ENCODE measurements at places on chromosomes 1 and 21.

- peak; percentile 73 for DNase-seq
Observed at GRCh38 chr1:41325801-41326200, 35.4 kb upstream of the FOXO6 start.

DNA sequence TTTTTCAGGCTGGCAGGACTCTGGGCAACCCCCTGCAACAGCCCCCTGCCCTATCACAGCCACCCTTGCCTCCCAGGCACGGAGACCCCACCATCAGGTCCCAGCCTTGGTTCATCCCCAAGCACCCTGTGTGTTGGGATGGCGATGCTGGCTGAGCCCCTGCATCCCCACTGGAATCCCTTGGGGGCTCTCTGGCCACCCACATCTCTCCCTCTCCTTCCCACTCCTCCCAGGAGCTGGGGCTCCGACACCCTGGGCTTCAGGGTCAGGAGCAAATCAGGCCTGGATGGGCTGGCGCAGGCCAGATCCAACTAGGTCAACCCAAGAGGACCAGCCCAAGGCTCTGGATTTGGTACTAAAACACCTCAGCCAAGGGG is 25.9 kb downstream of the COL6A1 start:
- DNase-seq: no peak

- DNase-seq: no peak
Observed at GRCh38 chr21:33470701-33471100, 9.1 kb downstream of the TMEM50B start.

DNA sequence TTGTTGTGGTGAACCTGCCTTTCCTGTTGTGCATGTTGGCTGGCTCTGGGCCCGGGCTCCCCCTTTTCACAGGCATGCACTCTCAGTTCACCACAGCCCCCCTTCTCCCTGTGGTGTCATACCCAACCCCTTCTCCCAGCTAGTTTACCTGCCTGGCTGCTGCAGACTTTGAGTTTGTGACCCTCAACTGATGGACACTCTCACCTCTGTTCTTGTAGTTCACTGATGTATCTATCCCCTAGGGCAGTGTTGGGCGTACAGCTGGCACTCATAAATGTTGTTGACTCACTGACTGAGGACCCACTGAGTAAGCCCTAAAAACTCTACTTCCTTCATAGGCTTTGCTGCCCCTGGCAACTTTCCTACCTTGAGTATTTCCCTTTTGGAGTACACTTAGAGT is 54.9 kb downstream of the WDR64 start:
- peak; percentile 77 for DNase-seq

DNA sequence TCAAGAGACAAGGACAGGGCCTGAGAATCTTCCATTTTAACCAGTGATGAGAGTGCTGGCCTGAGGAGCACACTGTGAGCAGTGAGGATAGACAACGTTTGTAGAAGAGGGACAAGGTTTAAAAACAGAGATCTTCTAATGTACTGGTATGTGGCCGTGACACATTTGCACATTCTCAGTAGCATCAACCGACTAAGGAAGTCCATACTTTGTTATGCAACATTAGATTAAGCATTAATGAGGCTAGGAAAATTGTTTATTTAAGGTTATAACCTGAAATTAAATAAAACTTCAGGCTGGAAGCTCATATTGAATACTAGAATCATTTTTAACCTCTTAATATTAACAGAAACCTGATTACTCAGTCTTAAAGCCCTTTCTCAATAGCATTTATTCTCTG is 99.0 kb downstream of the SLC45A1 start:
- no peak for DNase-seq

DNA sequence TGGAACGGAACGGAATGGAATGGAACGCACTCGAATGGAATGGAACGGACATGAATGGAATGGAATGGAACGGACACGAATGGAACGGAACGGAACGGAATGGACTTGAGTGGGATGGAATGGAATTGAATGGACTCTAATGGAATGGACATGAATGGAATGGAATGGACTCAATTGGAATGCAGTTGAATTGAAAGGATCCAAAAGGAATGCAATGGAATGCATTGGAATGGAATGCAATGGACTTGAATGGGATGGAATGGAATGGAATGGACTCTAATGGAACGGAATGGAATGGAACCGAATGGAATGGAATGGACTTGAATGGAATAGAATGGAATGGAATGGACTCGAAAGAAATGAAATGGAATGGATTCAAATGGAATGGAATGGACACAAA is 102.4 kb upstream of the OR4F16 start:
- DNase-seq: no peak

- no peak for DNase-seq
Observed at GRCh38 chr21:43608664-43609063, 50.6 kb downstream of the HSF2BP start.

- DNase-seq: peak; percentile 54
Observed at GRCh38 chr21:28832013-28832714, 160.5 kb downstream of the LTN1 start.

- DNase-seq: peak; percentile 70
Observed at GRCh38 chr21:41167348-41168342, at the start of gene BACE2. BACE2 (plus strand) TSS chr21:41168160; CDS start chr21:41168264, 104 bp downstream.

DNA sequence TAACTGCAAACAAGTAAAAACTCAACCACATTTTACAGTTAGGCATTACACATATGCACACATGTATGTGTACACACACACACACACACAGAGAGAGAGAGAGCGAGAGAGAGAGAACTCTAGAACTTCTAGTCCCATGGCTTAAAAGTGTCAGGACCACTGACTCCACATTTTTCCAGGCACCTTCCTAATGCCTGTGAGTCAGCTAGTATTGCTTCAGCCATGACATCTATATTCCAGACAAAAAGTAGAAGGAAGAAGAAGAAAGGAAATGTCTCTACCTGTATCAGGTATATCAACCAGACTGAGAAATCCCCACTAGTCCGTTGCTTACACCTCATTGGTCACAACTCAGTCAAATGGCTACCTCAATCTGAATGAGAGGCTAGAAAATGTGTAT is 31.9 kb upstream of the TACSTD2 start:
- no peak for DNase-seq

DNA sequence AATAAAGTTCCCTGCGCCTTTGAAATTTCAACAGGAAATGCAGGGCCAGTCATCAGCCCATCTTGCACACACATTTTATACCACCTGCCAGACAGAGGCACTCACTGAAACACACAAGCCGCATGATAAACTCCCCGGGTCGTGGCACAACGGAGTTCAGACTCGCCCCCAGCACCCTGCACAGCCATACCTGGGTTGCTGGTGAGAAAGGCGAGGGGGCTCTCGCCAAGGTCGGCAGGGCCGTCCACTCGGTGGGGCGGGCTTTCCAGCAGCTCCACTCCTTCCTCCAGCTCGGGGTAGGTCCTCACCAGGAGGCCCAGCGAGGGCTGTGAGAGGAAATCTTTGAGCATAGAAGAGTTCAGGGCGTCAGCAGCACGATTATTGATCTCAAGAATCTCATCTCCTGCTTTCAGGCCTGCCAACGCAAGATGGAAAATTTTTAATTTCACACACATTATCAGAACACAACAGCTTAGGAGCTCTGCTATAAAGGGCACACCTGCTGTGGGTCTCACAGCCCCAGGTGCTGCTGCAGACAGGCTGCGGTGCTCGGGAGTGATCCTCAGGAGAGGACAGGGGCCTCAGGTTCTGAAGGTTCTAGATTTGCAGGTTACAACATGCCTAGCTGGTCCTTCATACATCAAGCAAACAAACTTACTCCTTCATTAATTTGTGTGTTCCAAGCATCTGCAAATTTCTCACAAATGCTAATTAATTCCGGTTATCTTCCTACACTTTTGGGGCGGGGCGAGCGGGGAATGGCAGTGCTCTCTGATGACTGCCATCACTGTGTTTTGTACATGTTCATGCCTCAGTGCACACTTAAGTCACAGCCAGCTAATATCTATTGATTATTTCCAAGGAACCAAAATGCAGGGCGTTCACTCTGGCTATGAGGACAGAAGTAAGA is 144.2 kb upstream of the KRTAP19-8 start:
- no peak for DNase-seq

Measured in A172 (cell line).